AG08395 (cell line): ENCODE measurements at places on chromosomes 2 and 18.

- no peak for DNase-seq
These were observed 17.7 kb downstream of the MRO start for GRCh38 chr18:50802141-50802540.

DNA sequence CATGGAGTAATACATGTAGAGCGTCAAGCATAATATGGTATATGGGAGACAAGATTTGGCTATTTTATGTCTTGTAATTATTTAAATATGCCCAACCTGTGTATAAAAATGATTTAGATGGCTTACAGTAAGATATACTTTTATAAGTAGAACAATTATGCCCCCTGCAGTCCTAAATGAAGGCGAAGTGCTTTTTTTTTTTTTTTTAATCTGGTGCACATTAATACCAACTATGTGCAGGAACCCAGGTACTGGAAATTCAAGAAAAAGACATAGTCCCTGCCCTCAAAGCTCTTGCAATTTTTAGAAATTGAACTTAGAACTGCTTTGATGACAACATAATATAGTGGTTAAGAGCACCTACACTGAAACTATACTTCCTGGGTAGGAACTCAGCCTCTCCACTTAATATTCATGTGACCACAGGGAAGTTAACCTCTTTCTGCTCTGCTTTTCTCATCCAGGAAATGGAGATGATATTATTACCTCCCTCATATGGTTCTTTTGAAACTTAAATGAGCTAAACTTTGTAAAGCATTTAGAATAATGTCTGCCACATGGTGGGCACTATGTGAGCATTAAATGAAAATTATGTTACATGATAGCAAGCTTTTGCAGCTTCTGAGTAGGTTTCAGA, 38.1 kb downstream of the AFTPH start:
- peak; percentile 7 for DNase-seq

DNA sequence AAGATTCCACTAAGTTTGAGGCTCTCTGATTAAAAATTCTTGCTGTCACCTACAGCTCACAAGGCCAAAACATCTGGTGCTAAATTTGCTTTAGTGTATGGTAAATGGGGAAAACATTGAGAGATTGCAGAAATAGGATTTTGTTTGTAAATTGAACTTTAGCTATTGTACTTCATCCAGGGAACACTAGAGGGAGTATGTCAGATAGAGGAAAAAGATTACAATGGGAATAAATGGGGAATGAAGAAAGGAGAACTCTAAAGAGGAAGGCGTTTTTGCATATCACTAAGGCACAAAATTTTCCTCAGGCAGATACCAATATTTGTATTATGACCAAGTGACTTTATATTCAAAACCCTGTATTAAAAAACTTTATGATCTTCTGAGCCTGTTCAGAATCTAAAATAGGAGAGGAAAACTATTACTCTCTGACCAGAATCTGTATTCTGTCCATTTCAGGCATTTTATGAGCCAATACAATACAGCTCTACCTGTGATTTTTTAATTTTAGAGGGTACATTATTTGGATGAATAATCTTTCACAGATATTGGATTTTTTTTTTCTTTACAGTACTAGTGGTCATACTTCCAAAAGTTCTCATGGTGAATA, 52.3 kb upstream of the ITGB6 start:
- DNase-seq, result peak; percentile 62

DNA sequence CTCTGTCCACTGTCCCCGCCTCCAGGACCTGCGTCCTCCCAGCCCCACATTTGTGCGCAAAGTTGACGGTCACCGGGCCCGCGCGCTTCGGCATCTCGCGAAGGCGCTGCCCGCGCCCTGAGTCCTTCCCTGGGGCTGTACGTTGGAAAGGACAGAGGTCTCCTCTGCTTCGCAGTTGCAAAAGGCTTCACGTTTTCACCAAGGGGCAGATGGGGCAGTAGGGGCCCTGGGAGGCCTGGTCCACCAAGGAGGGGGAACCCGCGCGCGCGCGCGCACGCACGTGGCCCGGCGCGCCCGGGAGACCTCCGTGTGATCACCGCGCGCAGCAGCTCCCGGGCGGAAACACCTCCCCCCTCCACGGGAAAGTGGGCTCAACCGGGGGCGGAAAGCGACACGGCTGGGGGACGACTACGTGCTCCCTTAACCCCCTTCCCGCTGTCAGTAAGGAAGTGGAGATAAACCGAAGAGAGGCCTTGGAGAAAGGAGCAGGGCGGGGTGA, 21.9 kb downstream of the TEX44 start:
- no peak for DNase-seq
